ENCODE measurements at places on chromosomes 1 and 21.

- no peak for DNase-seq
Observed at GRCh38 chr1:87783315-87783714, 454.6 kb downstream of the LMO4 start.

DNA sequence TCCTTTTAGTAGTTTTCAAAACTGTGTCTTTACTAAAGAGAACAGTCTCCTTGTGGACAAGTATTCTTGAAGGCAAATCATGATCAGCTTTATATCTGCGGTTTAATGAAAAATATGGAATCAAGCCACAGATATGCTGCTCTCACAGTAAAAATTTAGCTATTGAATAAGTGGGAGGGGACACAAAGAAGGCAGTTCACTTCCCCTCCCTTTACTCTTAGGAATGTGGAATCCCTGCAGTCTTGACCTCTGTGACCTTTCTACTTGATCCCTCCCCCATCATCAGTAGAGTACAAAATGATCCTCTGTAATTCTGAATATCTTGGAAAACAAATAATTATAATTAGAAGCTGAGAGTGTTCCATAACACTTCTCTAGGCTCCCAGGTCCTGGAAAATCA lies 136.7 kb upstream of the HOOK1 start:
- peak; percentile 45 for DNase-seq

GRCh38 chr1:160162931-160163330 lies 11.5 kb downstream of the ATP1A4 start:
- DNase-seq = no peak

GRCh38 chr1:5740450-5740849 lies 251.8 kb downstream of the NPHP4 start:
- DNase-seq = no peak

DNA sequence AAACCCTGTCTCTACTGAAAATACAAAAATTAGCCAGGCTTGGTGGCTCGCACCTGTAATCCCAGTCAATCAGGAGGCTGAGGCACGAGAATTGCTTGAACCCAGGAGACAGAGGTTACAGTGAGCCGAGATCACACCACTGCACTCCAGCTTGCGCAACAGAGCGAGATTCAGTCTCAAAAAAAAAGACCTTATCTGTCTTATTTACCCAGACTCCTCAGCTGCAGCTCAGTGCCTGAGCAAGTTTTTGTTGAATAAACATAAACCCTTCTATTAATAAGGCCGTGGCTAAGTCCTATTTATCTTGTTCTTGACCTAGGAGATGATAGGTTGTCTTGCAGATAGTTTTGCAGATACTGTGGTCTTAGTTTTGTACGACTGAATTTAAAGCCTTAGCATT lies 136.4 kb upstream of the TMEM51 start:
- DNase-seq = peak; percentile 42

GRCh38 chr21:41260428-41260827 lies 56.2 kb upstream of the FAM3B start:
- DNase-seq = no peak

- no peak for DNase-seq
Observed at GRCh38 chr1:24276791-24277190, 42.4 kb upstream of the GRHL3 start.

GRCh38 chr1:179066471-179066870 lies 15.4 kb upstream of the TOR3A start:
- DNase-seq = no peak

DNA sequence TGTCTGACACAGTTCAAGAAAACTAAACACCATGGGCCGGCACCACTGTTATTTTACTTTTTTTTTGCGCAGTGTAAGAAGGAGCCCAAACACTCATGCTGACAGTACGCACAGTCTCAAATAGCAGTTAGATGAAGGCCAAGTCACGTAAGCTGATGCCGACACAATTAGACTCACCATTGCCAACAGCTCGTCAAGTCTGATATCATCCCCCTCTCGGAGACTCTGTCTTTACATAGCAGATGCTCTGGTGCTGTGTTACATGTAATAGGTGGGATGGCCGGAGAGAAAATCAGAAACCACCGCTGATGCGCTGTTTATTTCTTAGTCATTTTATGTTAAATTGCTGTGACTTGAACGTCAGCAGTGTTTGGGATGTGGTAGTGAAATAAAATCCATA lies 49.3 kb downstream of the TGFB2 start:
- no peak for DNase-seq

DNA sequence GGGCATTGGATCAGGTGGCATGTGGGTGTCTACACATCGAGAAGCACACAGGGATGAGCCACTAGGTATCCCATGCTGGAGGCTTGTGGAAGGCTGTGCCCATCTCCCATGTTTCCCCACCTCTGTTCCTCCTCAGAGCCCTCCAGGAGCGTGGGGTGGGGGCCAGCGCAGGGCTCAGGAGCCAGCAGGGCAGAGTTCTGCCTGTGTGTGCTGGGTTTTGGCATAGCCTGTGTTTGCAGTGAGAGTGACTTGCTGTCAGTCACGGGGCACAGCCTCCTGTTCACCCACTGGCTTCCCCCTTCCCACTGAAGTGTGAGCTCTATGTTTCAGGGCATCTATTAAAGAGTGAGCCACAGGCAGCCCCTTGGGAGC lies 10.4 kb downstream of the IBA57 start:
- no peak for DNase-seq

- DNase-seq = no peak
Observed at GRCh38 chr1:46396441-46397398, 2.6 kb downstream of the FAAH start.

DNA sequence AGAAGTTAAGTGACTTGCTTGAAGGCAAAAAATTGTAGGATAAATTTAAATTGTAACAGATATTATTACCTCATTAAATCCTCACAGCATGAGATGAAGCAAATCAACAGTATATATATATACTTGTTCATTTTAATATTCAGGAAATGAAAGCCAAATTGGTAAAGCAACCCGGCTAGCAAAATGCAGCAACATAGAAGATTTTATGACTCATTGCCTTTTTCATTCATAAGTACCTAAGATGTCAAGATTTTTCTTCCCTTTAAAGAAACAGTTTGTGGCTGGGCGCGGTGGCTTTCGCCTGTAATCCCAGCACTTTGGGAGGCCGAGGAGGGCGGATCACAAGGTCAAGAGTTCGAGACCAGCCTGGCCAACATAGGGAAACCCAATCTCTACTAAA lies 190.5 kb upstream of the NRIP1 start:
- no peak for DNase-seq

DNA sequence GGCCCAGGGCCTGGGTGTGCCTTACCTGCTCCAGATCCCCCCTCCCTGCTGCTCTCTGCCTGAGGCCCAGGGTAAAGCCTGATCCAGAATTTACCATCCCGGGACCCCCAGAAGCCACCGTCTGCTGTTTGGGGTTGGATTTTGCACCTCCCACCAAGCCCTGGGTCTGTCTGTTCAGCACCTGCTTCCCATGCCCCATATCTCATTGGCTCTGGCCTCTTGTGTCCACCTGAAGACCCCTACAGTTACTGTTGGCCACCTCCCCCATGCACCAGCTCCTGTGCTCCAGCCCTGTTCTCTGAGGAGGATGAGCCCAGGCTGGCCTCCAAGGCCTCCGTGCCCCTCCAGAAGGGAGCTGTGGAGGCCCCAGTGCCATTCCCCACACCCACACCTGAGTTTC lies 113.9 kb downstream of the GRIK3 start:
- DNase-seq = no peak

GRCh38 chr1:46543761-46544560 lies 7.5 kb downstream of the KNCN start:
- no peak for DNase-seq

- DNase-seq = no peak
Observed at GRCh38 chr1:2528966-2529783, 888 bp downstream of the HES5 start.

- DNase-seq = no peak
Observed at GRCh38 chr1:187721216-187721615, 892.5 kb downstream of the PLA2G4A start.

DNA sequence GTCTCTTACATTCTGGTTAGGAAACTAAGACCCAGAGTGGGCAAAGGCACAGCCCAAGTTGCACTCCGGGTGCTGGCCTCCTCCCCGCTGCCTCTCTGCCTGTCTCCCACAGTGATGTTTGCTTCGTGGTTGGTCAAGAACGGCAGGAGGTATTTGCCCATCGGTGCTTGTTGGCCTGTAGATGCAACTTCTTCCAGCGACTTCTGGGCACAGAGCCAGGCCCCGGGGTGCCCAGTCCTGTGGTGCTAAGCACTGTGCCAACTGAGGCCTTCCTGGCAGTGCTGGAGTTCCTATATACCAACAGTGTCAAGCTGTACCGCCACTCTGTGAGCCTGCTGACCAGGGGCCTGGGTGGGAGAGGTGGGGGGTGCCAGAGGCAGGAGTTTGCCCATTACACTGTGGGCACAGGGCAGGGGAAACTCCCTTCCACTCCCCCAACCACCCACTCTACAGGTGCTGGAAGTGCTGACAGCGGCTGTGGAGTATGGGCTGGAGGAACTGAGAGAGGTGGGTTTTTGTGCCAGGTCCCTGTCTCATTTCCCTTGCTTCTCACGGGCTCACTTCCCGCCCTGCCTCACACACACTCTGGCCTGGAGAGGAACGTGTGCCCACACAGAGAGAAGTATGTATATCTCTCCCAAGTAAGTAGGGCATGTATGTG lies 1.9 kb downstream of the BTBD19 start:
- peak; percentile 42 for DNase-seq

GRCh38 chr1:201739492-201740085 lies 89.4 kb upstream of the IPO9 start:
- peak; percentile 59 for DNase-seq

DNA sequence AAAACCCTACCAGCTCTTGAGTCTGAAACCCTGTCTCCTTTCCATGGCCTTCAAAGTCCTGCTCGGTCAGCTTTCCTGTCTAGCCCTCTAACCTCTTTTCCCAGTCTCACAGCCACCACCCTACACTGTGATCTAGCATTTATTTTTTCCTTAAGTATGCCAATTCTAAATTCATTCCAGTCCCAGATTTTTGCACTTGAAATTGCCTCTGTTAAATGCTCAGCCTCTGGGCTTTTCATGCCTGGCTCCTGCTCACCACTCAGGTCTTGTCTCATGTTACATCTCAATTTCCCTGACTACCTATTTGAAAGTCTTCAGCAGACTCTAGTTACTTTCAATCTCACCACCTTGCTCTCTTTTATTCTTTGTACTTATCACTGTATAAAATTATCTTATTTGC lies 176.2 kb downstream of the ADGRL4 start:
- DNase-seq = peak; percentile 23

DNA sequence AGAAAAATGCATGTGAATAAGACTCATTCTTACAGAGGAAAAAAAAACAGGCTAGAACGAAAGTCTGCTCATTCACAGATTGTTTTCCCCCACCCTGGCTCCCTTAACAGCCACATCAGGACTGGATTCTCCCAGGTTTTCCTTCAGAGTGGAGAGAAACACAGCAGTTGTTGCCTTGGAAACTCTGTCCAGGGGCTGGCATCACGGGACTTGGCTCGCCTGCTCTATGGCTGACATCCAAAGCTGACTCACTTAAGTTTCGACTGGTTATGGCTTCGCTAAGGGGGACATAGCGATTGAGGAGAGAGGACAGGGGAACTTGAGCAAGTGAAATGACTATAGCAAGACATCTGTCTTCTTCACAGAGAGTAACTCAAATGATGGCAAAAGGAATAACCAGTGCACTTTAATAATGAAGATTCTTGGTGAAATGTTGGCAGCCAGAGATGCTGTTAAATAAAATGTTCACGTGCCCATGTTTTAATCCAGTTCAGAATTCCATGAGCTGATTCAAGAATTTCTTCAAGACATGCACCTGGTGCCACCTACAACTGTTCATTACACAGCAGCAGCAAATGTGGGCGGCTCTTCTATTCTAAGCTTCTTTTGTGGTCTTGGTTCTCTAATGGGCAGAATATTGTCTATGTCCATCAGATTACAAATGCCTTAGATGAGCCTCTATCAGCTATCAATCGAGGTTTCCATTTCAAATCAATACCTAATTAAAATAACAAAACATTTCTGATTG lies 21.8 kb downstream of the MIS18A start:
- DNase-seq = peak; percentile 81

GRCh38 chr1:231751415-231751814 lies 124.8 kb downstream of the DISC1 start:
- no peak for DNase-seq

- DNase-seq = peak; percentile 33
Observed at GRCh38 chr1:177181631-177182291, 11.0 kb downstream of the BRINP2 start.

DNA sequence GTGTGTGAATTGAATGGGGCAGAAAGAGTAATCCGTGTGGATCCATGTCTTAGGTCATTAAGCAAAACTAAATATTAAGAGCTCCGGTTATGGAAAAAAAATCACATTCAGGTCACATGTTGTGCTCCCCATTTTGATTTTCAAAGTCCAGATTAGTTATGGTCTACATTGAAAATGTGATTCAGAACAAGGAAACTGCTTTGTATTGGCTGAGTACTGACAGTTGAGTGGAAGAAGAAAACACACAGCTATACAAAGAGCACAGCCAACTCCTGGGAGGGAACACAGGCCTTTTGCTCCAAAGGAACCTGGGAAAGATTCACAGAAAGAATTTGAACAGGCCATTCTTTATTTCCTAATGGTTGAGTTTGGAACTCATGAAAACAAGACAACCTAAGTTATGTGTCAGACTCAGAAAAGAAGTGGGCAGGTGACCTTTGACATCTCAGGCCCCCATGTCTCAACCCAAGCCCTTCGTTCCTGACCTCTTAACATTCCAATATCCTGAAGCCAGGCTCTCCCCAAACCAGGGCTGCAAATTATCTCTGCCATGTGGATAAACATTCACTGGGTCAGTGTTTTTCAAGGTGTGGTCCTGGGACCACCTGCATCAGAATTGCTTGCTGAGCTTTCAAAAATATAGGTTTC lies 159.3 kb upstream of the LMO4 start:
- DNase-seq = no peak
